ENCODE measurements at places on chromosomes 7 and 10. TPM values are rescaled to one million over a fixed set of nuclear protein-coding genes. Genes with fewer than 3 reads are reported as not detected.

Gene ZNF804B
- under 0.01 TPM for total RNA-seq

GRCh38 chr10:44258019-44258418 is 126.9 kb downstream of the CXCL12 start:
- peaks cover 19% of the 10 kb centered on the region for H3K4me1 ChIP-seq
- no peak overlapping the region for H3K4me3 ChIP-seq
- H3K27me3 ChIP-seq = no peaks in the 10 kb centered on the region
- no peak overlapping the region for H3K27ac ChIP-seq
- no peak for DNase-seq

Gene MRPS24
- total RNA-seq = 101 TPM

DNA sequence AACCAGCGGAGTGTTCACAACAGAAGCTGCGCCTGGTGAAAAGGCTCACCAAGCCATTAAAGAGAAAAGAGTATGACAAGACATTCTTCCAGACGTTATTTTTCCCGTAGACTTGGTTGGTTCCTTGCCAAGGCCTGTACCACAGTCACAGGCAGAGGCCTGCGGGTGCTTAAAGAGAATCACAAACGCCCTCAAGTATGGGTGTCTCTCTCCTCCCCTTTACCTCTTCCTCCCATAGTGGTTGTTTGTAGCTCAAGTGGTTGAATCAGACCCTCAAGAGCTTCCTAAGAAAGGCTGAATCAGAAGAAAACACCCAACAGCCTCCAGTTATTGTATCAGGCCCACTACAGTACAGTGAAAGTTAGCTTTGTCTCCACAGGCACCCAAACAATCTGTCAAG is 169.0 kb downstream of the CREB5 start:
- no peak overlapping the region for H3K4me3 ChIP-seq
- no peak overlapping the region for H3K27ac ChIP-seq
- H3K36me3 ChIP-seq = no peaks in the 10 kb centered on the region
- H3K27me3 ChIP-seq = no peaks in the 10 kb centered on the region

Gene OR2A42
- 0.04 TPM for total RNA-seq

DNA sequence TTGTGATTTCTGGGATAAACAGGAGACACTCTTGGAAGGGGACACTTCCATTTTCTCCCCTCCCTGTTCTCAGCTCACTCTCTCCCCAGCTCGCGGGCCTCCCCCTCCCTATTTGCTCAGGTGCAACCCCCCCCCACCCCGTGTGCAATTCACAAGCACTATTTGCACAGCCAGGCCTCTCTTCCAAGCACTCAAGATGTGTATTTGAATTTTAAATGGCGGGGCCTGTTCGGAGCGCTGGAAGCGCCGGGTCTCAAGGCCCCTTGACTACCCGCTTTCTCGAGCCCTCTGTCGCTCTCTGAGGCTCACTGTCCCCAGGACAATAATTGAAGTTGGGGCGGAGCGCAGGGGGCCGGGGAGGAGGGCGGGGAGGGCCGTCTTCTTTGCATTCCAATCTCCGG is 7.8 kb downstream of the SHH start:
- H3K4me1 ChIP-seq = peaks cover 28% of the 10 kb centered on the region
- no peaks in the 10 kb centered on the region for H3K36me3 ChIP-seq
- no peak overlapping the region for H3K4me3 ChIP-seq
- peaks cover 94% of the 10 kb centered on the region for H3K27me3 ChIP-seq
- H3K27ac ChIP-seq = no peak overlapping the region
